Cardiac ventricle fibroblast (primary cell): ENCODE measurements at places on chromosomes 7 and 10. TPM values are rescaled to one million over a fixed set of nuclear protein-coding genes. Genes with fewer than 3 reads are reported as not detected.

FAM131B gene
- 0.94 and 1.5 TPM in 2 replicates for total RNA-seq

ADARB2 gene
- not detected in 2 replicates for total RNA-seq

DKK1 gene
- 99.4 and 112 TPM in 2 replicates for total RNA-seq

RPA3 gene
- total RNA-seq, result 16.9 and 22.8 TPM in 2 replicates
